Daoy (cell line): ENCODE measurements at places on chromosomes 5 and 9.

- no peak for DNase-seq
Measured at GRCh38 chr5:42555797-42556196, 132.6 kb downstream of the GHR start.

DNA sequence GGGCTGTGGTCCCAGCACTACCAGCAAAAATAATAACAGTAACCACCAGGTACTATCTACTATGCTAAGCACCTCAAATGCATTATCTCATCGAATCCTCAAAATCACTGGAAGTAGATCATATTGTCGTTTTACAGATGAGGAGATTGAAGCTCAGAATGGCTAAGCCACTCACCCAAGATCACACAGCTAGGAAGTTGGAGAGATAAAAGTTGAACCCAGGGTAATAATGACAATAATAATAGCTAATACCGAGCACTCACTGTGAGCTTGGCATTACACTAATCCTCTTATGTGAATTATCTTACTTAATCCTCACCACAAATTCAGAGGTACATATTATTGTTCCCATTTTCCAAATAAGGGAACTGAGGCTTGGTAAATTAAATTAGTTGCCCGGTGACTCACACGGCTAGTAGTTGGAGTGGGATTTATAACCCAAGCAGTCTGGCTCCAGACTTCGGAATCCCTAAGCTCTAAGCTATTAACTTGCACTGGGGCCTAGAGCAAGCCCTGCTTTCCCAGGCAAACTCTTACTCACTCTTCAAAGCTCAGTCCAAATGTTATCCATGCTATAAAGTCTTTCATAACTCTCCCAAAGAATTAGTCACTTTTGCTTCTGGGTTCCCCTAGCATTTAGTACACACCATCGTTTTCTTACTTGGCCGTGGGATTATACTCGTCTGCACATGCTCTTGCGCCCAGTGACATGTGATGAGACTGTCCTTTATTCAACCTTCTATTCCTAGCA lies 3.8 kb downstream of the ARSI start:
- DNase-seq, result peak; percentile 88

GRCh38 chr9:4840018-4840417 lies 47.3 kb downstream of the RCL1 start:
- DNase-seq, result no peak

GRCh38 chr9:84686068-84686467 lies 16.5 kb downstream of the NTRK2 start:
- no peak for DNase-seq

DNA sequence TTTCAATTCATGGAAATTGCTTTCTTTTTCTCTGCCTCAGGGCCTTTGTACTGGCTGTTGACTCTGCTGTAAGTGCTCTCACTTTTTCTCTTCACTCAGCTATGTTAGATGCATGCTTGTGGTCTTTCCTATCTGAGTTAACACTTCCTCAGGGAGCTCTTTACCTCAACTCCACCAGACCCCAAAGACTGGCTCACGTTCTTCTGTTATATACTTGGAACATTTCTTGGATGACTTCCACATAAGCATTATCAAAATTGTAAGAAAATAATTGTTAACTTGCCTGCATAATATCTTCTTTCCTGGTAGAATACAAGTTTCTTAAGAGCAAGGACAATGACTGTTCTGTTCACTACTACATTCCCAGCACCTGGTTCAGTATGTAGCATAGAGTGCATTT lies 455.9 kb downstream of the EBF1 start:
- DNase-seq, result no peak

GRCh38 chr9:104835161-104835560 lies 71.2 kb downstream of the NIPSNAP3B start:
- DNase-seq, result no peak
